Neural crest cell (in vitro differentiated cells): ENCODE measurements at places on chromosomes 16 and 17. TPM values are rescaled to one million over a fixed set of nuclear protein-coding genes. Genes with fewer than 3 reads are reported as not detected.

GP1BA gene
- total RNA-seq = not detected in 2 replicates

ITGB4 gene
- 0.64 and 1.4 TPM in 2 replicates for total RNA-seq

OR1A1 gene
- not detected in 2 replicates for total RNA-seq

HS3ST3B1 gene
- total RNA-seq = 57.0 and 58.3 TPM in 2 replicates

KRTAP4-9 gene
- total RNA-seq = not detected in 2 replicates

MCRIP2 gene
- total RNA-seq = 16.2 and 17.6 TPM in 2 replicates

OR3A3 gene
- not detected in 2 replicates for total RNA-seq

GLTPD2 gene
- total RNA-seq = not detected in 2 replicates

WNT9B gene
- 0.66 TPM in 1 of 2 replicates, not detected in the other for total RNA-seq

ABR gene
- 57.4 and 59.7 TPM in 2 replicates for total RNA-seq

TMEM231 gene
- 25.8 and 27.5 TPM in 2 replicates for total RNA-seq

IL17C gene
- 0.23 TPM in 1 of 2 replicates, not detected in the other for total RNA-seq

CTRB2 gene
- total RNA-seq = not detected in 2 replicates

TLCD2 gene
- total RNA-seq = 1.1 TPM in 2 replicates
